ENCODE measurements at places on chromosomes 2 and 18.

DNA sequence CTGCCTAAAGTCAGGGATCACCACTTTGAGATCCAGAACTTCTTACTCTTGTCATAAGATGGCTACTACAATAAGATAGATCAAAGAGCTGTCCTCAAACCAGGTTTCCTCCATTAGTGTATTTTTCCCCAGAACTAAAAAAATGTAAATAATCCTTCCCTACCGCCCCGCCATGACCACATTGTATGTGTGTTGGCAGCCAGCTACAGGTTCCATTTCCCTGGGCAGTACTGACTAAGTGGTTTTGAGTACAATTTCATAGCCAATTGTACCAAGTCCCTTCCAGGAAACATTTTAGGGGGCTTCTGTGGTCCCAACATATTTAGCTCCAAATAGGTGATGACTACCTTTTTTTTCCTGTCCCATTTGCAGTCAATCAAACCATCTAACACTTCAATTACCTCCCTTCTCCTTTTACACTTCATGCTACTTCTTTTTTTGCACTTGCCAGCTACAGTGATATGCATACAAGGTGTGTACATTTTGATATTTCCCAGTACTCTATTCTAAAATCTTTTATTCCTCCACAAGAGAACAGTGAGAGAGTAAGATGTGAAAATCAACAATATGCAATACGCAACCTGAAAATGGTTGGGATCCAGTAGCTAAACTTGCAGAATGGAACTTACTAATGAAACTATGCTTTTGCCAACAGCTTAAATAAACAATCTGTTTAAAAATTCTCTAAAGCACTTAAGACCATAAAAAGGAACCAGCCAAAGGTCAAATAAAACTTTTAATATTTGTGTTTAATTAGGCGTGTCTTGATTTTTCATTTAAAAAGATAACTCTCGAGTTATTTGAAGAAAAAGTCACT, 3.9 kb downstream of the PUM2 start:
- no peak for DNase-seq

DNA sequence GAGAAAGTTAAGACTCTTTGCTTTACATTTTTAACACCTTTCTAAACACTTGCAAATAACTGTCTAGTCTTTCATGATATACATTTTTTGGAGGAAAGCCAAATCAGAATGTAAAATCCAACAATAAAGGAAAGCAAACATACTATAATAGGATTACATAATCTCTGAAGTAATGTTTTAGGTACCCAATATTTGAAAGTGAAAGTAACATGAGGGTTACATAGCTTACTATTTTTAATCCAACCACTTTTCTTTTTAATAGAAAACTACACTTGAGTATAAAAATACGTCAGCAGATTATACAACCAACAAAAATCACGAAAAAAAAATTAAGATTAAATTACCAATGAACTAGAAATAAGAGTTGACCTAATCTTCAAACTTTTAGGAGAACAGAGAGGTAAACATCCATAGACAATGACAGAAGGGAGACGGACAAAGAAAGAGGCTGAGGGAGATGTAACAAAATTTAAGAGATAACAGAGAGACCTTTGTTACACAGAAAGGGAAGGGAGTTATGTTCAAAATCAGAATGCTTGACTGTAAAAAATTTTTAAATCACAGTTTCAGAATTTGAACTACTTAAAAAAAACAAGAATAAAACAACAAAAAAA, 150.0 kb downstream of the IKZF2 start:
- no peak for DNase-seq

- no peak for DNase-seq
Observed at GRCh38 chr2:210072922-210073509, 70.6 kb downstream of the RPE start.

GRCh38 chr2:21996339-21996738, 872.6 kb downstream of the TDRD15 start:
- DNase-seq = no peak

GRCh38 chr2:213228638-213229037, 55.6 kb upstream of the SPAG16 start:
- no peak for DNase-seq

DNA sequence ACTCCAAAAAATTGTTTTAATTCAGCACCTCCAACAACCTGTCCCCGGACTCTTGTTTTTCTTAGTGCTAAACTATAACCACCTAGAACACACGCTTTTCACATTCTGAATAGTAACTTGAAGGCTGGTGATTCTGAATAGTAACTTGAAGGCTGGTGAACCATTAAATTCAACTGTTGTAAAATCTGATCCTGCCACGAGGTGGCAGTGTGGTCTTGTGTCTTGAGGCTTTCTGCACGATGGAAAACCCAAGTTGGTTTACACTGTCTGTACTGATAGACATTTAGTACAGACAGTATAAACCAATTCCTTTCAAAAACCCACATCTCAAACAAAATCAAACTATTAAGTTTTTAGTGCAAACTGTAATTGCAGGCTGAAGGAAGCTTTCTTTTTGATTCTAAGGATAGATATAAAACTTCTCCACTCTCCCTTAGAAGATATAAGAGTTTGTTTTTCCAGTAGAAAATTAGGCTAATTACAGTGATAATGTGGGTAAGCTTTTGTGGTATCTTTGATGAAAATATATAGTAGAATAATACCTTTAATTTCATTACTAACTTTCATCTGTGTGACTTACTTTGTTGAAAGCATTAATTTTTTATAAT, 57.6 kb downstream of the VAPA start:
- DNase-seq = no peak

GRCh38 chr2:172539767-172540166, 16.1 kb upstream of the PDK1 start:
- DNase-seq = no peak

- no peak for DNase-seq
Observed at GRCh38 chr2:200757399-200757798, 54.3 kb upstream of the BZW1 start.

GRCh38 chr2:239143858-239144712, 256.7 kb downstream of the HDAC4 start:
- DNase-seq = no peak

DNA sequence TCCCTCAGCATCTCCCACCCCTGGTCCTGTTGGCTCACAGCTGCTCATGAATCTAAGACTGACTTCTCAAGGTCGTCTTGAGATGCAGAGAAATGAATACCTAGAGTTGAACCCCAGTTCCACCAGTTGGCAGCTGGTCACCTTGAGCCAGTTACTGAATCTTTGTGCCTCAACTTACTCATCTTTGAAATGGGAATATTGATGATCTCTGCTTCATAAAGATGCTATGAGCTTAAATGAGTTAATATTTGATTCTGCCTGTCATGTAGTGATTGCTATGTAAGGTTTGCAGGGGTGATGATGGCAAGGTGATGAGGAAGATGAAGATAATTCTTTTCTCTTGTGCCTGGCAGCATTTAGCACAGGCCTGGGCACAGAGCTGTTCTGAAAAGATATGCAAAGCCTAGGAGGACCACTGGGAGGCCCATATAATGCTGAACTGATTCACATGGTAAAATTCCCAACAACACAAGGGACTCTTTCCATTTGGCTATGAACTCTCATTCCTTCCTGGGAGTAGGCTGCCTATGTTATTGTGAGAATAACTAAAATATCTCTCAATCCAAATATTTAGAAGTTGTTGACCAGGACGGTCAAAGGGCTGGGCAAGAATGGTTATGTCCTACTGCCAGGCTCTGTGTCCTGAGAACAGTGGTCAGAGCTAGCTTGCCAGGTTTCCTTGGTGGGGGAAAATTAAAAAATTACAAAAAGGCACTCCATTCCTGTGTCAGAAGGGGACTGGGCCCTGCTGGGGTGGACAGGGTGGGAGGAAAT, 70.9 kb downstream of the APOB start:
- DNase-seq = no peak

DNA sequence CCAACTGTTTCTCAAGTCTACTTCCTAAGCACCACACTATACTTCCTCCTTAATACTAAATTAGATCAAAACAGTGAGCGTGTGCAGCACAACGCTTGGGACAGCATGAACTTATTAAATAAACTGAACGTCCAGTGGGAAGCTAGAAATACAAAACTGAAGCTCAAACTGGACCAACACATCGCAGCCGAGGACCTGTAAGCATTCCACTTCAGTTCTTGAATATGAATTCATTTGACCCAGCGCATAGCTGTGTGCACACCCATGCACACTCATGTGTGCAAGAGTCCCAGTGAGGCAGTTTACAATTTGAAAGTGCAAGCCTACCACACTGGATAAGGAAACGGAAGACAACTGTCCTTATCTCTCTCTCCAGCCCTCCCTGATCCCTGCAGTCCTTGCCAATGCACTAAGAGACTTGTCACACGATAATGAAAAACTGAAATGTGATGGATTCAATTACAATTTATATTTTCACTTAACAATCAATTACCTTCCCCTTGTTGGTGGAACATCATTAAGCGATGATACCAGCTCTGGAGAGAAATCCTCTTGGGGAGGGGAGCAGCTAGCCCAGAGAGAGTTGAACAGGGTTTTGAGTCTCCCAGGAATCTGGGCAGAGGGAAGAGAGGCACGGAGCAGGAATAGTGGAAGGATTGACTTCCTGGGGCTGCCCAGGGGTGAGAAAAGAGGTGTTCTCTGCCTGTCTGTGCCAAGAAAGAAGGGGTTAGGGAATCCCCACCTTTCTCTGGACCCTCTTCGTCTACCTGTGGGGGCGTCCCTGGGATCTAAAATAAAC, 186.5 kb upstream of the KLHL29 start:
- DNase-seq = no peak

- no peak for DNase-seq
Observed at GRCh38 chr2:190425221-190425866, 17.2 kb downstream of the MFSD6 start.

DNA sequence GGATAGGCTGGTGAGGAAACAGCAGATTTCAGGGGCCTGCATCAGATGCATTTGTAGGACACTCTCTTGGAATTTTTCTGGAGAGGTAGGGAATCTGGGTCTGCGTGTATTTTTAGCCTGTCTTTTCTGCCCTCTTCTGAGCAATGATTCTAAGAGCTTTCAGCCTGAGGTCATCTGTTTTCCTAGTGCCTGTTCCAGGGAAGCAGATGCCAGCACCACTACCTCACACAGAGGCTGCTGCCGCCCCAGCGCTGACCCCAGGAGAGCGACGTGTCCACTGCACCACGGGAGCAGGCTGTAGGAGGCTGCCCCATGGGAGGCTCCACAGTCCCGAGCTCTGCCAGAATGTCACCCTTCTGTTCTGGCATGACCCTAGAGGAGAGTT, 316.5 kb downstream of the CYP26B1 start:
- DNase-seq = no peak

- no peak for DNase-seq
Observed at GRCh38 chr2:37894047-37894446, 31.0 kb upstream of the RMDN2 start.

DNA sequence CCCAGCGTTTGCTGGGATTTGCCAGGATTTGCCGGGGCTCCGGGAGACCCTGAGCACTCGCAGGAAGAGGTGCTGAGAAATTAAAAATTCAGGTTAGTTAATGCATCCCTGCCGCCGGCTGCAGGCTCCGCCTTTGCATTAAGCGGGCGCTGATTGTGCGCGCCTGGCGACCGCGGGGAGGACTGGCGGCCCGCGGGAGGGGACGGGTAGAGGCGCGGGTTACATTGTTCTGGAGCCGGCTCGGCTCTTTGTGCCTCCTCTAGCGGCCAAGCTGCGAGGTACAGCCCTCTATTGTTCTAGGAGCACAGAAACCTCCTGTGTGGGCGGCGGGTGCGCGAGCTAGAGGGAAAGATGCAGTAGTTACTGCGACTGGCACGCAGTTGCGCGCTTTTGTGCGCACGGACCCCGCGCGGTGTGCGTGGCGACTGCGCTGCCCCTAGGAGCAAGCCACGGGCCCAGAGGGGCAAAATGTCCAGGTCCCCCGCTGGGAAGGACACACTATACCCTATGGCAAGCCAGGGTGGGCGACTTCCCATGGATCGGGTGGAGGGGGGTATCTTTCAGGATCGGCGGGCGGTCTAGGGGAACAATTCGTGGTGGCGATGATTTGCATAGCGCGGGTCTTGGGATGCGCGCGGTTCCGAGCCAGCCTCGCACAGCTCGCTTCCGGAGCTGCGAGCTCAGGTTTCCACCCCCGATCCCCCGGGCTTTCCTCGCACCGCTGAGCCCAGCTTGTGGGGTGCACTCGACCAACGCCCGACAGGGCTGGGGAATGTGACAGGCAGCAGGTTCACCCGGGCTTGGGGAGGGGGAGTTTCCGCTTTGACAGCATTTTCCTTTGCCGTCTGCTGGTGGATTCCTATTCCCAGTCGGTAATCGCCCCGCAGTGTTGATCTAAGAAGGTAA, 2.8 kb downstream of the ONECUT2 start:
- peak; percentile 68 for DNase-seq

DNA sequence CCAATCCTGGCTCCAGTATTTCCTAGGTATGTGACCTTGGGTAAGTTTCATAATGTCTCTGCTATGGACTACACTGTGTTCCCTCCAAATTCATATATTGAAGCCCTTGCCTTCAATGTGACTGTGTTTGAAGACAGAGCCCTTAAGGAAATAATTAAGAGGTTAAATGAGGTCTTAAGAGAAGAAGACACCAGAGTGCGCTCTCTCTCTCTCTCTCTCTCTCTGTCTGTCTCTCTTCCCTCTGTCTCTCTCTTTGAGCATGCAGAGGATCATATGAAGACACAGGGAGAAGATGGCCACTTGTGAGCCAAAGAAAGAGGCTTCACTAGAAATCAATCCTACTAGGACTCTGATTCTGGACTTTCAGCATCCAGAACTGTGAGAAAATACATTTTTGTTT, 52.2 kb downstream of the NXPH2 start:
- DNase-seq = no peak

DNA sequence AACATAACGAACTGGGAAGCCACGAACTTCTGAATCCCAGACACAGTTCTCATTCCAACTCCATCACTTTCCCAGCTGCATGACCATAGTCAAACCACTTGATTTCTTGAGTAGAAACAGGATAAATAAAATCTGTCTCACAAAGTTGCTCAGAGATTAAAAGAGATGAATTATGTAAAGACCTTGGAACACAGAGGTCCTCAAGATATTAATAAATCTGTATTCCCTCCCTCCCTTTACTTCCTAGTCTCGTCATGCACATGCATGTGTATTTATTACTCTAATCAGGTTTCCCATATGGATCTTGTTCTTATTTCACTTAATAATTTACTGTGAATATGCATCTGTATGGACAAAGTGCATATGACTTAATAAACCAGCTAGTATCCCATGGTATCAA, 21.1 kb upstream of the CSRNP3 start:
- no peak for DNase-seq

GRCh38 chr18:62066102-62066818, 120.6 kb downstream of the PIGN start:
- no peak for DNase-seq

GRCh38 chr2:168060986-168061750, 186.2 kb downstream of the STK39 start:
- no peak for DNase-seq

- no peak for DNase-seq
Observed at GRCh38 chr2:105732955-105733607, 11.6 kb upstream of the NCK2 start.

Measured in NCI-H187 treated with DMSO at 0.1 percent for 48 hours (cell line).